Activated T-cell treated with anti-CD3 and anti-CD28 coated beads, Interleukin-2, amount 50 U/mL, for 72 hours (primary cell): ENCODE measurements at places on chromosomes 3 and 15.

GRCh38 chr3:115657168-115657567, 33.9 kb downstream of the GAP43 start:
- no peak for DNase-seq

GRCh38 chr15:45328663-45329062, 49.7 kb downstream of the GATM start:
- no peak for DNase-seq

DNA sequence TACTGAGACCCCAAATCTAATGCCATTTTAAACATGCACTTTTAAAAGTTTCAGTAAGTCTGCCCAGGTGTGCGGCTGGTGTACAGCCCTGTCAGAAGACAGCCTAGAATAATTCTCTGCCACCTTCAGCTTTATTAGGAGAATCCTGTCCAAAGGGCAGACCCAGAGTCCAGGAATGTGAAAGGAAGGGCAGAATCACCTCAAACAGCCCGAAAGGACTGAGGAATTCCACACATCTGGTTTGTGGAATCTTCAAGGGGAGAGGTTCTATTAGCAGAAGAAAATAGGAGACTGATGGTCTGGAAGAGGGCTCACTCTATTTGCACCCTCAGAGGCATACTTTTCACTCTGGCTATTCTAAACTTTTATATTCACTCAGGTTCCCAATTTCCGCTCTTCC, 46.6 kb downstream of the TYRO3 start:
- no peak for DNase-seq

DNA sequence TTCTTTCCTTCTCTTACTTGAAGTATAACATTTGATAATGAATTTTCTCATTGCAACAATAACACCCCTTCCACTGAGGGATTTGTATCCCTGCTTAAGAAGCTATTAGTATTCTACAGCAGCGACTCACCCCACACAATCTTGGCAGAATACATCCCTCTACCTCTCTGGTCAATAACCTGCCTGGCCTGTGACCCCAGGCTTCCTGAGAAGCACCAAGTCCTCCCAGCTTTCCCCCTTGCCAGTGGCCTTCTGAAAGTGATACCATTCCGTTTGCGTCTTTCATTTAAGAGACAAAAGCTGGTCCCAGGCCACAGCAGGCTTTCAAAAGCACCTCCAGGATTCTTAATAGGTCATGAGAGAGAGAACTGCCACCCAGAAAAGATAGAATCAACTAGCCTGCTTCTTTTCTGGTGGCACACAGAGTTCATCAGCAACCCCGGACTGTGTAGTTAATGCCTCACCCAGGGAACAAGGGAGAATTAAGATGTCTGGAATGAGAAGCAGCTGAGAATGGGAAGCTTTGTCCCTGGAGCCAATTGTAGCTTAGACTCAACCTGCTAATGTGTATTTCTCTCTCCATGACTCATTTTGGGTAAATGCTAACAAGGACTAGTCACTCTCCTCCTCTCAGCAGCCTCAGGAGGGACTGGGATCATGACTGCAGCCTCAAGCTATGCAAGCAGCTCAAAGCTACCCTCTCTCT, 101.0 kb upstream of the CPNE4 start:
- DNase-seq: no peak

GRCh38 chr3:27560484-27561056, 76.4 kb upstream of the SLC4A7 start:
- no peak for DNase-seq

DNA sequence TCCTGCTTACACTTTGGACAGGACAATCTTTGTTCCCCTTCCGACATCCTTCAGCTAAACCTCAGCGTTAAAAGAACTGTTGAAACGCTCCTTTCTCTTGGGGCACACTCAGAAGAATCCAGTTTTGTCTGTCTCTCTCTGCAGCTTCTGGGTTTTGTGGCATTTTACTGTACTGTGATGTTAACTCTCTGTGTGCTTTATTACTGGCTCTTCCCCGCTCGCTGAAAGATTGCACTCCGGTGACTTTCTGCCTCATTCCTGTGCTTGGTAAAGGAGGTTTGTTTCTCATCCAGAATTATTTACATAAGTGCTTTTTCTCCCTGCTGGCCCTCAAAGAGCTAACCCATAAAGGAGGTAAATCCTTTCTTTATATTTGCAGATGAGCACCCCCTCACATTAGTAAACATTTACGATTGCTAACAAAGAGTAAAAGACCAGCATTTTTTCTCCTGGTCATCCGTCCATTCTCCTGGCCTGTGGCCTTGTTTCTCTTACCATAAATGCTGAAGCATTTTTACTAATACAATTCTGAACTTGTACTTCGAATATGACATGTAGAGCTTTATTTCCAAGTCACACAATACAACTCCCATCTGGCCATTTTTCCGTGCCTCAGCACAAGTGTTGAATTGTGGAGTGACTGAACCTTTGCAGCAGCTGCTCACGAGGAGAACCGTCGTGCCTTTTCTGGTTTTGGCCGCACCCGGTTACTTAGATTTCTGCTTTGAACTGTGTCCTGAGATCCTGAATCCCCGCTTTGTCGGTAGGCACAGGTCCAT, 69.3 kb upstream of the RPL35A start:
- no peak for DNase-seq

- DNase-seq: no peak
Measured at GRCh38 chr3:191426311-191426710, 34.7 kb upstream of the PYDC2 start.

DNA sequence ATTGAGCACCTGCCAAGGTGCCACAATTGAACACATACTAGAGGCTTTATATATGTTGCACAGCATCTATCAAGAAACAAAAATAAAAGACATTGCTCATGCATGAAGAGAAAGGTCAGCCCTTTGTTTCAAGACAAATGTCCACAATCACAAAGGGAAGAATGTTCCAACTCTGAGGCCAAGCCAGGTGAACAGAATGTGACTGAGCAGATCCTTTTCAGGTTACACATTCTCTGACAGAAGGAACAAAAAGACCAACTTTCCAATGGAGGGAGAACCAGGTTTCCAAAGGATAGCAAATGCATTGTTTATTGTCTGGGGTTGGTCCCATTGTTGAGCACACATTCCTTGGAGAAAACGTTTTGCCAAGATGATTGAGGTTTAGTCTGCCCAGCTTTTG, 50.2 kb upstream of the FAM174B start:
- DNase-seq: no peak

GRCh38 chr3:73509066-73509465, 115.7 kb downstream of the PDZRN3 start:
- DNase-seq: no peak

- DNase-seq: no peak
Measured at GRCh38 chr3:53198256-53198977, 37.4 kb downstream of the PRKCD start.

DNA sequence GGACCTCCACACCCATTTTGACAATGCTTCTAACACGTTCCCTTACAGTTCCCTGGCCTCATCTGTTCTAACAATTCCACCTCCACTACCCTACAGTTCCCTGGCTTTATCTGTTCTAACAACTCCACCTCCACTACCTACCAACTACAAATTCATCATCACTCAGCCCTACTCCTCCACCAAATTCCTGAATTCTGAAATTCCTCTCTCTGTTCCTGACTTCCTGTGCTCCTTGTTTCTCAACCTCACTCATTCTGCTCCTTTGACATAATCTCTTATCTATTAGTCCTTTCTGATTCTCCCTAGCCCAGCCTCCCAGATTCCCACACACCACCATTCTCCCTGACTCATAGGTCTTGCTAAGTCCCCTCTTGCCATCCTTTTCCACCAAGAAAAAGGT, 22.5 kb downstream of the UPK1B start:
- no peak for DNase-seq

GRCh38 chr3:115169808-115170207, 22.7 kb upstream of the ZBTB20 start:
- no peak for DNase-seq

DNA sequence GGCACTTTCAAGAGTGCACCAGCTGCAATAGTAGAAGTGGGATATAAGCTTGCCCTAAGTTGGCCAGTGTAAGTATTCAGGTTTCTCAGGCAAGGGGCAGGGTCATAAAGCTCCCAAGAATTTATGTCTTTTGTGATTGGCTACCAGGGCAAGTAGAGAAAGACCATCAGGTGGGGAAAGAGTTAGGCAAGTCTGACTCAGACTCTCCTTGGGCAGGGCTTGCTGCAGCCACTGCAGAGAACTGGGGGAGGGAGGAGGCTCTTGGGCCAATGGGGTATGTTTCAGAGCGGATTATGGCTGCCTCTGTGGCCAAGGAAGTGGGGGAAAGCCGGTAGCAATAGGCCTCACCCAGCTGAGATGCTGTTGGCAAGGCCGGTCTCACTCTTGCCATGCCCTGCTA, 44.6 kb upstream of the SLC25A36 start:
- DNase-seq: no peak

DNA sequence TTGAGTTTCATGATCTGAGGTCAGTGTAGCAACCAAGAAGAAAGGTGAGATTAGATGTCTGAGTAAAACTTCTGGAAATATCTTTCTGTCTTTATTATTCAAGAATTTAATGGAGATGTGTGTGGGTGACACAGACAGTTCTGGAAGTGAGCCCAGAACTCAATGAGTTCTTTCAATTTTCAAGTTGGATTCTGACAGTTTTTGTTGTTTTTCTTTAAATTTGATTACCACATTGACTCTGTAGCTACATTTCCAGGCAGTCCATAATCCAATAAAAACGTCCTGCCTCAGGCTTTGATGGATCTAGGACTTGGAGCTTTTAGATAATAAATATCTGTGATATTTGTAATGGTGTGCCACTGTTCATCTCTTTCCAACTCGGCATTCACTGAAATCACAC, 3.9 kb upstream of the PARP14 start:
- no peak for DNase-seq

GRCh38 chr3:108296239-108296638, at the start of gene HHLA2:
Gene HHLA2, plus strand, starts transcription at chr3:108296548. Its CDS starts 55,266 bp downstream, at chr3:108351814.
- DNase-seq: peak; percentile 53

GRCh38 chr15:80153900-80154299, 1.1 kb downstream of the FAH start:
- no peak for DNase-seq

- DNase-seq: no peak
Measured at GRCh38 chr3:115913069-115913686, 289.9 kb downstream of the GAP43 start.

GRCh38 chr15:90008607-90009006, 7.5 kb downstream of the ZNF710 start:
- no peak for DNase-seq

- DNase-seq: no peak
Measured at GRCh38 chr15:70235347-70235746, 137.6 kb upstream of the TLE3 start.

- DNase-seq: no peak
Measured at GRCh38 chr3:47367631-47368030, 13.2 kb upstream of the PTPN23 start.

- no peak for DNase-seq
Measured at GRCh38 chr3:11539677-11540076, 104.0 kb downstream of the VGLL4 start.

DNA sequence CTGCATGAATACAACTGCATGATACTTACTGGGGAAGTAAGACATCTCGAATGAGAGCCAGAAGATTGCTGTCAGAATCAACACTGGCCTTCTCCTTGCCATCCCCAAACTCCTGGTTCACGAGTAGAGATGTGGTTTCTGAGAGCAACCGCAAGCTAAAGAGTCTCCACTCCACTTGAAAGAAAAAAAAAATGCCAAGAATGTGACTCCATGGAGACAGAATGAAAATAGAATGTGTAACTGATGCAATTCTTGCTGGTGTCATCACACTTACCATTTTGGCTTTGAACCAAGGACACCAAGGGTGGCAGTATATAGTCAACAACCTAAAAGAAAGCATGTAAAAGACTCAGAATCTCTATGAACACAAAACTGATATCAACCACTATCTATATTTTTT, 280.4 kb downstream of the ULK4 start:
- no peak for DNase-seq

DNA sequence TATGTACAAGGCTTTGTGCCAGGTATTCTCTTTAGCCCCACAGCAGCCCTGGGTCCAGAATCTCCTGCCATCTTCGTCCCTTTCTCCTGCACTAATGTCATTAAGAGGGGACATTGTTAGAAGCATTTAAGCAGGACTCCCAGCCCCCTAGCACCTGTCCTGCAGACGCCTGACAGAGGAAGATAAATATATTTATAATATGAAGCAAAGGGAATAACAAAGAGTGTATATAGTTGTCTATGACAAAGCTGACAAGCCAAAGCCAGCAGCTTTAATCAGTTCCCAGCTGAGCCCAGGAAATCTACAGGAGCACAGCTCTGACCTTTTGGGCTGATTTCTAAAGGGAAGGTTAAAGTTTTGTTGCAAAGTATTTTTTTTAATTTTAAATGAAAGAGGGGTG, 96.0 kb downstream of the MEGF11 start:
- no peak for DNase-seq

DNA sequence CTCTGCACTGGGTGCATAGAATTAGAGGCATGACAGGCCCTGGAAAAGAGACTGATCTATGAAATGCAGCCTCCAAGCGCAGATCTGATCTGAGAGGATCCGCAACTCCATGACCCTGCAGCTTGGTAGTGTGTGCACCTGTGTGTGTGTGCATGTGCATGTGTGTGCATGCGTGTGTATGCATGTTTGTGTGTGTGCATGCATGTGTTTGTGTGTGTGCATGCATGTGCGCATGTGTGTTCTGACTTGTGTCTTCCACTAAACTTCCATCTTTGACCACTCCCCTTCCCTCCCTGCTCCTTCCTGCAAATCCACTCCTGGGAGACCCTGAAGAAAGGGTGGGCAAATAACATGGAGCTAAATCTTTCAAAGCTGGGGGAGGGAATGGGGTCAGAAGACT, 256.9 kb downstream of the PLCL2 start:
- no peak for DNase-seq

DNA sequence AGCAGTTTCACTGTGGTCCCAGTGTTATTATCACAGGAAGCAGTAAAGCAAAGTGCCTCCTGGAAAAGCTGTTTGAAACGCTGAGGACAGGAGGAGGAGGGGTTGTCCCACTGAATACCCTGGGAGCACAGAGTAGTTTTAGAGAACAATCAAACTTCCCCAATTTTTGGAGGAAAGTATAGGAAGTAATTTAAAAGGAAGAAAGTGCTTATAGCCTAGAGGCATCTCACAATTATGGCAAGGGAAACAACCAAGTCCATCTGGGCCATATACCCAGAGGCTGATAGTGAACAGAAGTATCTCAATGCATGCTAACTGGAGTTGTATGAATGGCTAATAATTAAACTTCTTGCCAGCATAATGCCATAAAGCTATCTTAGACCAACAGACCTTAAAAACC, 137.2 kb upstream of the EPHA6 start:
- no peak for DNase-seq

DNA sequence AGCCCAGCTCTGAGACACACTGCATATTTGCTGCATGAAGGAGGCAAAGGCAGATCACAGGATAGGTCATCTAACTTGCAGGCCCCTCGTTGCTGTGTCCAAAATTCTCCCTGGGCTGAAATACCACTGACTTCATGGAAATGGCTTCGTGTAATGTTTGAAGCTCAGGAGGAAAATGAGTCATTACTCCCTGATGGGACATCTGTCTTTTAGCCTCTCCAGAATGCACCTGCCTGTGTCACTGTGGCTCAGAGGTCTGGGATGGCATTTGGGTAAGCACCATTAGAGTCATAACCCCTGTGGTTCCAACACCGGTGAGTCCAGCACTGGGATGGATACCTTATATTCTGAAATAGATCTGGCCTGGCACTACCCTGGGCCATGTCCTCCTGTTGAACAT, 51.5 kb downstream of the IL12A start:
- no peak for DNase-seq

GRCh38 chr15:52031556-52031955, 12.5 kb downstream of the MAPK6 start:
- no peak for DNase-seq
